Omental fat pad (tissue), 4 donors: ENCODE measurements at places on chromosomes 11 and 22.

GRCh38 chr22:43275545-43276317 lies 67.4 kb downstream of the SCUBE1 start:
- DNase-seq, result no peak

DNA sequence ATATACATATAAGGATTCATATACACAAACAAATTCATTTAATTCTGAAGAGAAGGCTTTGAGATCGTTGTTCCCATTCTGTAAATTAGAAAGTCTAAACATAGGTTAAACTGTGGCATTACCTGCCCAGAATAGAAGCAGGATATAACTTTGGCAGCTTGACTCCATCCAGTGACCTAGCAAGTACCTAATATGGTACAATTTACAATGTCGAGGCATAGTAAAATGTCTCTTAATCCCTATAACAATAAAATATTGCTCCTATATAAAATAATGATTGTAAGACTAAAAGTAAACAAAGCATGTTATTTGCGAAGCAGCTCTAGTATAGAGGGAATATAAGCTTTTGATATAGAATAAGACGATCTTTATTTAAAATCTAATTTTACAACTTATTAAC lies 756.0 kb downstream of the LUZP2 start:
- DNase-seq, result no peak

DNA sequence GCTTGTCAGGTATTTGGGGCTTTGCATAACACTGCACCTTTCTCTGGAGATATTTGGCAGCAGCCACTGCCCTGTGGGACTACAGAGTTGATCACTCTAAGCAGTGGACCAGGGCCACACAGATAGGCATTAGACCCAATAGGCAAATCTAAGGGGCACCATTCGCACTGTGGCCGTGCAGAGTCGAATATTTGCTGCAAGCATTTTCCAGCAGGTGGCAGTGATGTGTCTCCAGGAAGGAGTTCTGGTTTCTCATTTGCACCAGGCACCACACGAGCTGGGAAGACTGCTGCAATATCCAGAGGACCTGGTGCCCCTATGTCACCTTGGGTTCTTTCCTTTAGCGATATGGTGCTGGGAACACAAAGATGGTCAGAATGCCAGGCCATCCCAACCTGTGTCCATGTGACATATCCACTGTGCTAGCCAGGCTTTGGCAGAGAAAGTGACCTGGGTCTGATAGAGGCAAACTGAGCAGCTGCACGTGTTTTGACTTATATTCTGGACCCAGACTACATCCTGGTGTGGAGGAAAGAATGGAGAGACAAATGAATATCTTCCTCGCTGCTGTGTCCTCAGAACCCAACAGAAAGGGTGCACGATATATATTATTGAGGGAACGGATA lies 318.7 kb downstream of the BUD13 start:
- peak; percentile 24 for DNase-seq

- DNase-seq, result no peak
These were observed 1.9 kb upstream of the THAP7 start for GRCh38 chr22:21003782-21004181.

DNA sequence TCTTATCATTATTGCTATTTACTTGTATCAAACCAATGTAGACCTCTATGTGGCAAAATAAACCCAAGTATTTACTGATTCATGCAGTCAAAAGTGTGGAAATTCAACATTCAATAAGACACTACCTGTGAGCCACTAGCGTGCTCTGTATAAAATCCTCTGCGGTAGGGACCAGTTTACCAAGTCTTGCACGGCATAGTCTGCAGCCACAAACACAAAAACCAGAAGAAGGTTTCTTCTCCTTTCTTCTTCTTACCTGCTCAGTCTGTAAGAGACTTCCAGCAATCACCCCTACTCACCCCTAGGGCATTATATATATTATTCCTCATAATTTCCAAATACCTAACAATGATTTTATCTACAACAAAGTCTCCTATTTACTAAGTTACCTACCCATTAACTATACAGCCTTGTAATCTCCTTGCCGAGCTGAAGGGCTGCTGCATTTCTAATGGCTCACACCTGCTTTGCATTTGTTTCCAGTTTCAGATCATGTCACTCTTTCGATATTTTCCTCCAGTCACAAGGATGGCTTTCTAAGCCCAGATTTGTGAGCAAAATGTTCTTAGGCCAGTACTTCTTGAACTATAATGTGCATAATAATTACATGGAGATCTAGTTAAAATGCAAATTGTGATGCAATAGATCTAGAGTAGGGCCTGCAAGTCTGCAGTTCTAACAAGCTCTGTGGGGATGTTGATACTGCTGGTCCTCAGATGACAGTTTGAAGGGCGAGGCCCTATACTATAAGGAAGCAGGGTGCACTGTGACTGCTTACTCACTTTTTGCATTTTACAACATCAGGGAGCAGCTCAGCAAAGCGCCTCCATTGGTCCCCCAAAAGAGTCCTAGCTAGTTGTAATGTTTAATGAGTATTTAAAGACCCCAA lies 191.9 kb upstream of the DDI1 start:
- DNase-seq, result no peak

- no peak for DNase-seq
These were observed 76.9 kb downstream of the TENM4 start for GRCh38 chr11:79363861-79364378.

DNA sequence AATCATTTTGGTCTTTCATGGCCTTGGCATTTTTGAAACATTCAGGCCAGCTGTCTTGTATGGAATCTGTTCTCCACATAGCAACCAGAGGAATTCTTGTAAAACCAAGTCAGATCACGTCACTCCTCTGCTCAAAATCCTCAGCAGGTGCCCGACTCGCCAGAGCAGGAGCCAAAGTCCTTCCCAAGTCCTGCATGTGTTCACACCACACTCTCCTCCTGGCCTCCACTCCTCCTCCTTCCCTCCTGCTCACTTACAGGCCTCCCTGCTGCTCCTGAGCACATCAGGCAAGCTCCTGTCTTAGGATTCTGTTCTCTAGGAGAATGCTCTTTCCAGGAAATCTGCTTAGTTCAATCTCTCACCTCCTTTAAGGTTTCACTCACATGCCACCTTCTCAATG lies 6.9 kb upstream of the PSMC3 start:
- no peak for DNase-seq

GRCh38 chr22:36901411-36902142 lies 11.9 kb upstream of the CSF2RB start:
- DNase-seq, result no peak

DNA sequence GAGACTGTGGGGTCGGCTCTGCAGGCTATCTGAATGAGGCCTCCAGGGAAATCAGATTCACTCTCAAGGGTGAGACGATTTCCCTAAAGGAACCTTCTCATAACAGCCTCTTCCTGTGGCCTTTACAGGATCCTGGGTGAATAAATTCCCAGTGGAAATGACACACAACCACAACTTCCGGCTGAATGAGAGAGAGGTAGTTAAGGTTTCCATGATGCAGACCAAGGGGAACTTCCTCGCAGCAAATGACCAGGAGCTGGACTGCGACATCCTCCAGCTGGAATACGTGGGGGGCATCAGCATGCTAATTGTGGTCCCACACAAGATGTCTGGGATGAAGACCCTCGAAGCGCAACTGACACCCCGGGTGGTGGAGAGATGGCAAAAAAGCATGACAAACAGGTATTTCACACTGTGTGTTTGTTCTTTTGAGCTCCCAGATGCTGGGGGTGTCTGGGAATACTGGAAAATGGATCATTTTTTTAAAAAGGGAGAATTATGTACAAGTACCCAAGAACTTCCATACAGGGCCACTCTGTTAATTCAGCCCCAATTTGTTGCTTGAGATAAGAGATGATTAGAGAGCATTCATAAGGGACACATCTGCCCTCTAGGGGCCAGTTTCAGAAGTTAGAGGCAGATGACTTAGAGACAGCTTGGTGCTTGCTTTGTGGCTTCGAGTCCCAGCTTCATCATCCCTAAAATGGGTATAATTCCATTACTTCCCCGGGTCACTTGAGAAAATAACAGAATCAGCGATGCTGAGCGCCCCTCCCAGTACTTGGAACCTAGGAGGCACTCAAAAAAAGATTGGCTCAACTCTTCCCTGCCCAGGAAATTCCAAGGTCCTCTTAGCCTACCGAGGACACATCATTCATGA lies 10.2 kb downstream of the SERPIND1 start:
- DNase-seq, result no peak

DNA sequence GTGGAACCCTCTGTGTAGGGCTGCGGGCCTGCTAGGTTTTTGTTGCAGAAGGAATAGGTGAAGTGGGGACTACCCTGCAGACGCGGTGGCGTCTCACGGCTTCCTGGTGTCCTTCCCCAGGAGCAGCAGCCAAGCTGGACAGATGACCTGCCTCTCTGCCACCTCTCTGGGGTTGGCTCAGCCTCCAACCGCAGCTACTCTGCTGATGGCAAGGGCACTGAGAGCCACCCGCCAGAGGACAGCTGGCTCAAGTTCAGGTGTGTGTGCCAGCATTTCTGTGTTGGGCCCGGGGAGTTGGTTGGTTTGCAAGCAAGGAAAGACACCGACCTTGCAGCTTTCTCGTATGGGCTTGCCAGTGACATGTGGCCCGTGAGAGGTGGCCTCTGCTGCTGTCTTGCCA lies 15.3 kb downstream of the TAB1 start:
- no peak for DNase-seq

DNA sequence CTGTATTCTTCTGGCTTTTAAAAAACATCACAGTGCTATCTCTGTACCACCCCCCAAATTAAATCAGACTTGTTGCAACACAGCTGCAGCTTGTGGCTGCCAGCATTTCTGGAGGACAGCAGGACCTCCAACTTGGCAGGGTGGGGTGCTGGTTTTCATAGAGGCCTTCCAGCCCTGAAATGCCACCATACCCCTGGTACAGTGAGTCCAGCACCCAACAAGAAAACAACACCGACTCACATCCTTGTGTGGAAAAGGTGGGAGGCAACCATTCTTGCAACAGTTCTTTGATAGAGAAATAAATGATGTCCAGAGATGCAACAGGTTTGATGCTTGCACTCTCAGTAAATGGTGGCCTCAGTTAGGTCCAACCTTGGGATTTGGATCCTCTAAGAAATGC lies 96.0 kb downstream of the ABTB2 start:
- no peak for DNase-seq

DNA sequence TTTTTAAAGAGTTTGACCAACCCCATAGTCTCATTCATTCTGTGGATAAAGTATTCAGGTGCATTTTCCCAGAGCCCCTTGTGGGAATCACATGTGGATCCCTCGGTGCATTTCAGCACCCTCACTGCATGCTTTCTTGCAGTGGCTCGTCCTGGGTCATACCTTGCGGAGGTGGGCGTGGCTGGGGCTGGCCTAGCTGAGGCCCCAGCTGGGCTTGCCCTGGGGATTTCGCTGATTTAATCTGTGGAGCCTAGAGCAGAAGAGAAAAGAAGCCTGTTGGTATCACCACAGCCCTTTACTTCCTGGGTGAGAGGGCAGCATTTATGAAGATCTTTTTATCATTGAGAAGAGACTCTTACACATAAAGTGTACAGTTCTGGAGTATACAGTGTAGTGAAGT lies 53.1 kb downstream of the FBXO7 start:
- no peak for DNase-seq

DNA sequence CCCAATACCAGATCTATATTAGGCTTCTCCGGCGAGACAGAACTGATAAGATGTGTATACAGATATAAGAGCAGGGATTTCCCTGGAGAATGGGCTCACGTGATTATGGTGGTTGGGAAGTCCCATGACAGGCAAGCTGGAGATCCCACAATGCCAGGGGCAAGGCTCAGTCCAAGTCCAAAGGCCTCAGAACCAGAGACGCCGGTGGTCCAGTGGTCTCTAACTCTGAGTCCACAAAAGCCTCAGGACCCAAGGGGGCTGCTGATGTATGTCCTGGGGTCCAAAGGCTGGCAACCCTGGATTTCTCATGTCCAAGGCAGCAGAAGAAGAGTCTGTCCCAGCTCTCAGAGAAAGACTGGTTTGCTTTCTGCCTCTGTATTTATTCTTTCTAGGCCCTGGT lies 15.8 kb upstream of the OSBPL5 start:
- DNase-seq, result no peak

GRCh38 chr11:26958005-26958701 lies 35.8 kb upstream of the FIBIN start:
- DNase-seq, result no peak

DNA sequence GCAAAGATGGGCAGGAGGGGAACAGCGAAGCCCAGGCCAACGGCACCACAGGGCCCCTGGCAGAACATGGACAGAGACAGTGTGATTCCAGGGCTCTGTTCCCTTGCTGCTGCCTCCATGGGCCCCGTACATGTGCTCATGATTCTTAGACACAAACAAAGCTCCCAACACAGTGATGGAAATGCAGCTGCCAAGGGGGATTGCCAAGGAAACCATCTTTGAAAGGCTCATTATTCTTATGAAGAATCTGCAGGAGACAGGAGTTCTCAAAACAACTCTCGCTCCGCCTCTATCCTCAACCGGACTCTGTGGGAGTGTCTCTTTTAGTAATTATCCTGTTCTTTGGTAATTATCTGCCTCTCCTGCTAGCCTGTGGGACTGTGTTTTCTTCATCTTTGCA lies 32.2 kb downstream of the SERPINH1 start:
- no peak for DNase-seq

GRCh38 chr11:898143-898511 lies 12.5 kb downstream of the CHID1 start:
- DNase-seq, result no peak

DNA sequence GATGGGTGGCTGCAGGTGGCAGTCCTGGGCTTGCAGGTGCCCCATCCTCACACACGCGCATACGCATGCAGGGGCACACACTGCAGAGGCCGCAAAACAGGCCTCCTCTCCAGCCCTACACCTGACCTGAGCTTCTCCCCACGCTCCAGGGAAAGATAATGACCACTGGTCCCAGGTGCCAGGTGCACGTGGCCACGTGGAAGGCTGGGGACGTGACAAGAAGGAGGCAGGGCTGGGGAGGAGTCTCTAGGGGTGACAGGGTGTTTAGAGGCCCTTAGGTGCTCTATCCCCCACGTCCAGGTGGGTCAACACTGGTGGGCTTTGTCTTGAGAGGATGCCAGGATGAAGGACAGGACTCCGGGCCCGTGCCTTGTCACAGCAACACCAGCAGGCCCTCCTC lies 23.5 kb upstream of the CPT1A start:
- no peak for DNase-seq

GRCh38 chr11:69705351-69705811 lies 1.6 kb upstream of the FGF19 start:
- DNase-seq, result no peak

- DNase-seq, result no peak
These were observed 69.7 kb downstream of the FANCF start for GRCh38 chr11:22555881-22556280.

- DNase-seq, result no peak
These were observed at the start of gene PRR5 for GRCh38 chr22:44701824-44702478. TSS of gene PRR5 (plus strand) at chr22:44702204. CDS start at chr22:44702475, 271 bp downstream.

DNA sequence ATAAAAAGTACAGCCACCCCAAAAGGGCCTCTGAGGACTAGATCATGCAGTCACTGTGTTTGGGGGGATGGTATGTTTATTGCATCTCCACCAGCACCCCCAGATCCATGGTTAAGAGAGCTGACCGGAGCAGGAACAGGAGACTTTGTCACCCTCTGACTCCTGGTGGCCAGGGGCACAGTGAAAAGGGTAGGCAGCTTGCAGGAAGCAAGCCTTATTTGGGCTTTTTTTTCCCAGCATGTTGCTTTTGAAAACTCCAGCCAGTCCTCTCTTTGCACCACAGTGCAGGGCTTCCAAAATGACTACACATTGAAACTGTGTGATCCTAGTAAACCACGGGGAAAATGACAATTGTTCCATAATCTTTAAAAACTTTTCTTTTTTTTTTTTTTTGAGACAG lies 20.6 kb downstream of the PRR5 start:
- DNase-seq, result no peak

GRCh38 chr11:95054356-95054755 lies 5.1 kb downstream of the KDM4F start:
- no peak for DNase-seq
